Right lung (tissue), 10 donors: ENCODE measurements at places on chromosomes 16 and 17. TPM values are rescaled to one million over a fixed set of nuclear protein-coding genes. Genes with fewer than 3 reads are reported as not detected.

ACSM5 gene
- polyA plus RNA-seq, result 0.80 TPM

DNA sequence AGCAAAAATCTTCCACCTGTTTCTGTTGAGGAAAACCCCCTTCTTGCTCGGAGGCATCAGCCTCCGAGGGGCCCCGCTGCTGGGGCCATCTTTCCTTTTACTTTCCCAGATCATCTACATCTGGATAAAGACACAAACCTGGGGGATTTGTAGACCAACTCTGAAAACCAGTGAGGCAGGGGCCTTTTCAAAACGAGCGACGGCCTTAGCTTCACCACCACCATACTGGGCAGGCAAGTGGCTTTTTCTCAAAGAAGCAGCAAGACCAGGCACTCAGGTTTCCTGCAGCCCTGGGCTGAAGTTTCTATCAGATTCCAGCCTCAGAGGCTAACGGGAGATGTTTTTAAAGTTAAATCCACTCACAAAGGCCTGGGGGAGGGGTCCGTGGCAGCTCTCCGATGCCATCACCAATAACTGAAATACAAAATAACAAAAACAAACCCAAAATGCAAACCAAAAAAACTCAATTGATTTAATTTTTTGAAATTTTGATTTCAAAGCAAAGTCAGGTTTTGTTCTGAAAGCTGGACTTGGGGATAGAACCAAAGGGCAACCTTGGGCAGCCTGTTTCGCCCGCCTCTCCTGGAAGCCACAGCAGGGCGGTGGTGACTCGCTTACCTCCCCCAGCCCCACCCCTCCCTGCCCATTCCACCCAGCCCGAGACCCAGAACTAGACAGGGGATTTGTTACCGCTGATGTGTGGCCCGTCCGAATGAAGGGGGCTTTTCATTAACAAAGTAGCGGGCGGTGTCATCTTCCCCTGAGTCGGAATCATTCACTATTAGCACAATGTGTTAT, 55.8 kb downstream of the SALL1 start:
- DNase-seq, result no peak

SPHK1 gene
- 4.3 TPM for polyA plus RNA-seq

NPIPB6 gene
- 2.6 TPM for polyA plus RNA-seq

DNA sequence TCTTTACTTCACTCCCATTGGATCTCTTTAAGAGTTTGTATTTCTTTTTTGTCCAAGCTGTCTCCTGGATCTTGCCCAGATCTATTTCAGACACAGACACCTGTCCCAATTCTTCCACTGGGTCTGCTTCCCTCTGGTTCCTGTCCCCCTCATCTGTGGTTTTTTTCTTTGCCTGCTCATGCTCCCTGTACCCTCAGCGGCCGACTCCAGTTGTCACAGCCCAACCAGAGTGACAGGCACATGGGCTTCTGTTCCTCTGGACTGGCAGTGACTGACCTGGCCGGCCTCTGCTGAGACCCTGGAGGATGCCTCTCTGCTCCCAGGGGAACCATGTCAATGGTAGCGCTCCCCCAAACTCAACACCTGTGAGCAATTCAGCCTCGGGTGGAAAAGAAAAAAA, 142.6 kb downstream of the WSCD1 start:
- DNase-seq, result no peak

GRCh38 chr16:81693041-81693743, 85.9 kb upstream of the PLCG2 start:
- DNase-seq, result no peak

MFAP4 gene
- polyA plus RNA-seq, result 675 TPM

DNA sequence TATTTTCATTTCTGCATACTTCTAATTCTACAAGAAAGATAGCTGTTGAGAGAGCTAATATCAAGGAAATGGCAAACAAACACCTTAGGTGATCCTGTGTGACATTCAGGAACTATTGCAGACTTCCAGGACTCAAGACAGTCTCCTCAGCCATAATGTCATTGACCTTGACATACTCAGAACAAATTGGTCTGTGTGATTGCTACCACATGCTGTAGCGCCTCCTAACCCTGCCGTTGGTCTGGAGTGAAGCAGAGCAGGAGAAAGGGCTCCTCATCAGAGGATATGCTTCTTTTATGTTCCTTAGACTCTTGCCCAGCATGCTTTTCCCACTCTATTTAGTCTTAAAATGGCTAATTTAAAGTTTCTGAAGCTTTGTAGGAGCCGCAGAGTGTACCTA, 194.2 kb upstream of the TBX2 start:
- DNase-seq, result no peak

DNA sequence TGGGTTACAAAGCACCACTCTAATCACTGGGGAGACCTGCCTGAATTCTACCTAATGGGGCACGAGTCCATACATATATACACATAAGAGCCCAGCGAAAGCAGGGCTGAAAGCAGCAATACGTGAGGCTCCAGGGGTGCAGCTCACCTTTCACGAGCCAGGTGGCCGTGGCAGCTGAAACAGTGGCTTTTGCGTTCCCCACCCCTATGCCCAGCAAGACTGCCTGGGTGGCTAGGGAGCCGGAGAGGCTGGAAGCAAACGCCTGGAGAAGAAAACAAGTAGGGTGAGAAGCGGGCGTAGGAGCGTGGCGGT, 618 bp downstream of the RUSF1 start:
- DNase-seq, result no peak

NTN1 gene
- polyA plus RNA-seq, result 10.5 TPM

DNA sequence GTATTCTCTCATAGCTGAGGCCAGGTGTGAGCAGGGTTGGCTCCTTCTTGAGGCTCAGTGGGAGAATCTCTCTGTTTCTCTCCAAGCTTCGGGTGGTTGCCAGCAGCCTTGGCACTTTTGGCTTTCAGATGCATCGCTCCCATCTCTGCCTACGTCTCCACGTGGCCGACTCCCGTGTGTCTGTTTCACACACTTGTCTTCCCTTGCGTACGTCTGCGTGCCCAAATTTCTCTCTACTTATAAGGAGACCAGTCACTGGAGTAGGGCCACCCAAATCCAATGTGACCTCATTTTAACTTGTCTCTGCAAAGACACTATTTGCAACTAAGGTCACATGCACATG, 14.7 kb downstream of the OSBPL7 start:
- no peak for DNase-seq

- DNase-seq, result peak; percentile 69
Measured at GRCh38 chr16:67872631-67873434, at the start of gene EDC4. TSS of gene EDC4 (plus strand) at chr16:67873052. CDS start at chr16:67873262, 210 bp downstream.

ODAD4 gene
- 8.8 TPM for polyA plus RNA-seq

C1QTNF8 gene
- 0.26 TPM for polyA plus RNA-seq

- no peak for DNase-seq
Measured at GRCh38 chr17:3547628-3548027, 10.0 kb downstream of the TRPV3 start.

GRCh38 chr17:34614698-34615097, 35.3 kb downstream of the TMEM132E start:
- DNase-seq, result no peak

GRCh38 chr17:30209930-30210329, 25.6 kb downstream of the SLC6A4 start:
- DNase-seq, result no peak

GRCh38 chr16:82005027-82005830, 6.0 kb downstream of the SDR42E1 start:
- DNase-seq, result no peak

DNA sequence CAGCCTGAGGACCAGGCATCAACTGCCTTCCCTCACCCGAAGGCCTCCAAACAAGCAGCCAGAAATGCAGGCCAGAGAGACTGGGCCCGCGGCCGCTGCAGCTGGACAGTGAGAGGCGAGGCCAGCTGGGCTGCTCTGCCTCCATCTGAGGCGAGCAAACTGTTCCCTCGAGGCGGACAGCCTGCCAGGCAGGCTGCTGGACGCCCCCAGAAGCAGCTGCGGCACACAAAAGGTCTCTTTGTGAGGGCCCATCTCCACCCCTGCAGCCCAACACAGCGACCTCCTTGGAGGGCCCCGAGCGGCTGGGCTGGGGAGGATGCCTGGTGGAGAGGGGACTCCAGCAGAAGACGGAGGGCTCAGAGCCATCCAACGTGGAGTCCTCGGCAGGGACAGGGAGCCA, 4.7 kb downstream of the CORO7 start:
- DNase-seq, result peak; percentile 84

ZFP3 gene
- 8.8 TPM for polyA plus RNA-seq

DNA sequence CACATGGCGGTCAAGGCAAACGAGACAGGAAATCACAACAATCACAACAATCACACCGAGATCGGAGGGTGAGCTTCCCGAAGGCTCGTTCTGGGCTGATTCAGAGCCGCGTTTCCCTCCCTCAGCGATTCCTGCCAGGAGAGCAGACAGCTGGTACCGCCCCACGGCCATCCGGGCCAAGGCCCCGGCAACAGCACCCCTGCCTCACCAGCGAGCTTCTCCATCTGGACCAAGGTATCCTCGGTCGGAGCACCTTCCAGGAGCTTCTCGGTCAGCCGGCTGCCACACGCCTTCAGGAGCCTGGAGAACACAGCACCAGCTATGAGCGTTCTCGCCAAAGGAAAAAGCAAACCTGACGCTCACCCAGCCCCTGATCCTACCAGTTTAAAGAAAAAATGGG, 15.2 kb upstream of the PLD6 start:
- DNase-seq, result no peak

PPP1R27 gene
- 1.7 TPM for polyA plus RNA-seq

DNAJA2 gene
- polyA plus RNA-seq, result 72.0 TPM

GRCh38 chr16:85935974-85936760, 37.2 kb downstream of the IRF8 start:
- DNase-seq, result no peak

GRCh38 chr17:44972953-44973352, 4.8 kb upstream of the C1QL1 start:
- no peak for DNase-seq

- peak; percentile 48 for DNase-seq
Measured at GRCh38 chr17:41496803-41497484, 7.2 kb upstream of the KRT36 start.

PLCG2 gene
- polyA plus RNA-seq, result 9.8 TPM

ACD gene
- polyA plus RNA-seq, result 30.4 TPM

ABCA5 gene
- polyA plus RNA-seq, result 30.0 TPM

- DNase-seq, result peak; percentile 78
Measured at GRCh38 chr16:69890114-69890891, 60.8 kb upstream of the CLEC18A start.

GRCh38 chr16:1559446-1559975, 26.0 kb downstream of the TMEM204 start:
- no peak for DNase-seq

CCL3 gene
- 7.4 TPM for polyA plus RNA-seq

MILR1 gene
- 3.3 TPM for polyA plus RNA-seq

- no peak for DNase-seq
Measured at GRCh38 chr17:48153691-48154358, 46.3 kb downstream of the SNX11 start.

COX6A2 gene
- not detected for polyA plus RNA-seq

DNA sequence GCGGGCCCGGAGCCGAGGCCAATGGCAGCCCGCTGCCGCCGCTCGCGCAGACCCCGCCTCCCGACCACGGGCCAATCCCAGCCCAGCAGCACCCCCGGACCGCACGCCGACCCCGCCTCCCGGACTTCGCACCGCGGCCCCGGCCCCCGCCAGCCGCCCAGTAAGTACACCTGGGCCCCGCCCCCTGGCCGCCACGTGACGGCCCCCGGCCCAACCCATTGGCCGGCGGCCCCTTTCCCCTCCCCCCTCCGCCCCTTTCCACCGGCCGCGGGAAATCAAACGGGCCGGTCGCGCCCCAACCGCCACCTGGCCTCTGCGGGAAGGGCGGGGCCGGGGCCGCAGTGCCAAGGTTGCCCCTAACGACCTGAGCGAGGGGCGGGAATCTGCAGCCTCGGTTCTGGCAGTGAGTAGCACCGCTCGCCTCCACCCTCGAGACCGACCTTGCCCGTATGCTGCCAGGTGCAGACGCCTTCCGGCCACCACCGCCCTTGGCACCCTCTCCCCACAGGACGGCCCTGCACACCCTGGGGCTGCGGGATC, at the start of gene YBX2:
YBX2 (minus strand) TSS at position 26 of the 540 bp plus-strand sequence. CDS start 139 bp downstream, outside the sequence.
- DNase-seq, result no peak

DNA sequence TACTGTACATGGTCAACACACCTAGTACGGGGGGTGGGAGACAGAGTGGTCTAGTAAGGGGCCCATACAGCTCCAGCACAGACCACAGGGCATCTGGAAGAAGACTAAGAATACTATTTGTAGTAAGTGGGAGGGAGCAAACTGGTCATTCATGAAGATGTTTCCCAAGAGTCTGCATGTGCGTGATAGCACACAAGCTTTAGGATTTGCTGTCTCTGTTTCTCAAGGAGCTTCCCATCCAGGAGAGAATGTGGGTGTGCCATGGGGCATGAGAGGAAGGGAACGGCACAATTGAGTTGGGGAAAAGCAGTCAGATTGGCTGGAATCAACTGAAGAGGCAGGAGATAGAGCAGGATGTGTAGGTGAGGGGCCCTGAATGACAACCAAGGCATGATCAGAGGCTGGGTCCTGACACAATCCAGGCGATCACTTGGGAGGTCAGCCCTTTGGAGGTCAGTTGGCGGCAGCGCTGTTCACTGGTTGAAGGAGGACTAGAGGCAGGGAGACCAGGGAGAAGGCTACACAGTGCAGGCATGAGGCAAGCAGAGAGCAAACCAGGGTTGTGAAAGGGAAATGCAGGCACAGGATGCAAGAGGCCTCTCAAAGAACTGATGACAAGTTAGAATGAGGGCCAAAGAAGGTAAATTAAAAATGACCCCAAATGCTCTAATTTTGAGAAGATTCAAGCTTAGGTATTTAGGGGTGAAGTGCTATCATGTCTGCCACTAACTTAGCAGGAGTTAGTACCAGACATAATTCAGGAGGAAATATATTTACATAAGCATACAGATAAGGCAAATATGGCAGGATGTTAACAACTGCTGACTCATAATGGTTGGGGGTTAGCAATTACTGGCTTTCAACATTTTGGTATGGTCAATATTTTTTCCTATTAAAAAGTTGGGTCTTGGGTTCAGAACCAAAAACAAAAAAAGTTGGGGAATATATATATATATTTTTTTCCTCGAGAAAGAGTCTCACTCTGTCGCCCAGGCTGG, 10.3 kb downstream of the UBE2O start:
- no peak for DNase-seq

DNA sequence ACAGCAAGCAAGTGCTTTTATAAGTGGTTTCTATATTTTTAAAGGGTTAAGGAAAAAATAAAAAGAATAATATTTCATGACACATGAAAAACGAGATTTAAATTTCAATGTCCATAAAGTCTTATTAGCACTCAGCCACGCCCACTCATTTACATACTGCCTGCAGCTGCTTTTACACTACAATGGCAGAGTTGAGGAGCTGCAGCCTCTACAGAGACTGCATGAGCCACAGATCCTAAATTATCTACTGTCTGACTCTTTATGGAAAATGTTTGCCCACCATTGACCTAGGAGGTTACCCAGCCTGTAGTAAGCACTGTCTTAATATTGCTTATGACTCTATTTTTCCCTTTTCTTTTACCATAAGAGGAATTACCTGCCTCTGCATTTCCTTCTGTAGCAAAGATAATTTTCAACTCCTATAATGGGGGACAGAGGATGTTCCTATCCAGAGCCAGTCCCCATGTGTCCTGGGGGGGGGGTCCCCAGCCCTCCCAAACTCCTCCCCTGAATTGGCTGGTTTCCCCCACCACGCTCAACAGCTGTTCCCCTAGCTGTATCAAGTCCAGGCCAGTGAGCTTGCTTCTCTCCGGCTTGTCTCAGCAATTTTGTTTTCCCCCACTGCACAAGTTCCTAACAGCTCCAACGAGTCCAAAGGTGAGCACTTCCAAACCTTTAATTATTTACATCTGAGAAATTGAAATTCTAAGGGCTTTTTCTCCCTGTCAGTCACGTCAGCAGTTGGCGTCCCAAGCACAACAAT, 139.4 kb upstream of the ERCC4 start:
- no peak for DNase-seq

- no peak for DNase-seq
Measured at GRCh38 chr17:7961421-7961820, 29.4 kb downstream of the CNTROB start.
